Fibroblast of skin of back (primary cell): ENCODE measurements at places on chromosomes 6 and 20.

- DNase-seq = peak; percentile 55
Measured at GRCh38 chr6:107033126-107033525, 5.1 kb downstream of the MTRES1 start.

DNA sequence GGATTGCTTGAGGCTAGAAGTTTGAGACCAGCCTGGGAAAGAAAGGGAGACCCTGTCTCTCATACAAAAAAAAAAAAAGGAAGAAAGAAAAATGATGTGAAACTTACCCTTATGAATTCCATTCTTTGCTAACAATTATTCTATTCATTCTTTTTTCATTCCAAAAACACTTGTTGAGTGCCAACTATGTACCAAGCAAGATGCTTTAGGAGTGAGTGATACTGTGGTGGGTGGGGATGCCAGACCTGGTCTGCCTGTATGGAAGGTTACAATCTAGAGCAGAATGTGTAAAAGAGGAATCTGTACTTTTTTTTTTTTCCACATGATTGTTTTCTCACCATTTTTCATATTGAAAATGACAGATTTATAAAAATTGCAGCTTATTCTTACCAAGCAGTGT is 73.8 kb upstream of the TULP1 start:
- peak; percentile 57 for DNase-seq

DNA sequence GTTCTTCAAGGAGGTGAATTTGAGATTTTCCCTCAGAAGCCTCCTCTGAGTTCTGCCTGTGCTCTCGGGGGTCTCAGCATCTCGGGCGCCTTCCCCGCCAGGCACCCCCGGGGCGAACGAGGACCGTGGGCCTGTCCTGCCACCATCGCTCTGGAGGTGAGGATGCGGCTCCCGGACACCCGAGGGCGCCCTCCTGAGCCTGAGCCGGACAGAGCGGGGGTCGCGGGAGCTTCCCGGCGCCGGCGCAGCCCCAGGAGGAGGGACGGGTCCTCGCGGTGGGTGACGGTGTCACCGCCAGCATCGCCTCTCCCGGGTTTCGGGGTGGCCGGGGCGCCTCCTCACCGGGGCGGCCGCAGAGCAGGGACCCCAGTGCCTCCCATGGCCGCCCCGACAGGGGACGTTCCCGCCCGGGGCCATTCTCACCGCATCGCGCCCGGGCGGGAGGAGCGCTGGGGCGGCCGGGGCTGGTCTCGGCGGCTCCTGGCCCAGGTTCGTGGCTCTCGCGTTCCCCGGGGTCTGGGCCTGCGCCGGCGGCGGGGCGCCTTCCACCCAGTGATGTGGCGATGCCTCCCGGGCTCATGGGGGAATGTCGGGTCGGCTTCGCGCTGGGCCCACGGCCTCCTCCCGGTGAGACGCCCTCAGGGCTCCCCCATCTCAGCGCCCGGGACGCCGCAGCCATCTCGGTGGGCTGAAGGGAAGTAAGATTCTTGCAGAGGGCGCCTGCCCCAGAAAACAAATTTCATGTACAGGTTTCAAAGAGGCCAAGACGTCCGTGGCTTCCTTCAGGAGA is 210.5 kb downstream of the ERMARD start:
- DNase-seq = no peak

- no peak for DNase-seq
Measured at GRCh38 chr6:90870561-90870960, 283.7 kb upstream of the MAP3K7 start.

- DNase-seq = no peak
Measured at GRCh38 chr6:76416821-76417605, 344.6 kb upstream of the IMPG1 start.

DNA sequence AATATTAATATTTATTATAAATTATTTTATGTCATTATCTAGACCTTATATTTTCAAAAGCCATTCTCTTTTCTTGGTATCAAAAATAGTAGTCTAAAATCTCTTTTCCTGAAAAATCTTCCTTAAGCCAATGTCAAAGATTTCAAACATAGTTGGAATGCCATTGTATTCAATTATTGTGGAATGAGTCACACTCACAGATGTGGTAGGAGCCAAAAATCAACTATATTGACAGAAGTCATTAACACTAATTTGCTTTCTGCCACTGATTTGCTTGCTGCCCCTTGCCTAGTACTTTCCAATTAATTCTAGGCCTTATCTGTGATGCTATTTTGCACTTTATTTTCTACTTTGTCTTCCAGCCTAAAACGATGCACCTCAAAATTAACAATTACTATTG is 1326.3 kb upstream of the GJE1 start:
- DNase-seq = peak; percentile 41

GRCh38 chr20:51766994-51767866 is 960 bp downstream of the ATP9A start:
- peak; percentile 32 for DNase-seq

GRCh38 chr6:93721386-93722048 is 302.2 kb upstream of the EPHA7 start:
- peak; percentile 31 for DNase-seq

DNA sequence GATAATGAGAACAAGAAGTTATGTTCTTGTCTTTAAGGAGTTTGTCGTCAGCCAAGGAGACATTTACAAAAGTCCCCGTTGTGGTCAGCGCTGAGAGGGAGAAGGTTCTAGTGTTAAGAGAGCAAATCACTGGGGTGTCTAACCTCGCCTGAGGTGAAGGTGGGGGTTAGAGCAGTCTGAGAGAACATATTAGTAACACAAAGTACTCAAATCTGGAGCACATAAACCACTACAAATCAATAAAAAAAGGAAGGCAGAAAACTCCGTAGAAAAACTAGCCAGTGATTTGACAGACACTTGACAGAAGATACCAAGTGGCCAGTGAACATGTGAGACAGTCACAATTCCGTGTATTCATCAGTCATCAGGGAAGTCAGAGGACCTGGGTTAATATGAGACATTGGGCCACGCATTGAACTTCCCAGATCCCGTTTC is 45.4 kb downstream of the CDS2 start:
- no peak for DNase-seq

- peak; percentile 73 for DNase-seq
Measured at GRCh38 chr20:63537525-63538203, 488 bp upstream of the PTK6 start.

DNA sequence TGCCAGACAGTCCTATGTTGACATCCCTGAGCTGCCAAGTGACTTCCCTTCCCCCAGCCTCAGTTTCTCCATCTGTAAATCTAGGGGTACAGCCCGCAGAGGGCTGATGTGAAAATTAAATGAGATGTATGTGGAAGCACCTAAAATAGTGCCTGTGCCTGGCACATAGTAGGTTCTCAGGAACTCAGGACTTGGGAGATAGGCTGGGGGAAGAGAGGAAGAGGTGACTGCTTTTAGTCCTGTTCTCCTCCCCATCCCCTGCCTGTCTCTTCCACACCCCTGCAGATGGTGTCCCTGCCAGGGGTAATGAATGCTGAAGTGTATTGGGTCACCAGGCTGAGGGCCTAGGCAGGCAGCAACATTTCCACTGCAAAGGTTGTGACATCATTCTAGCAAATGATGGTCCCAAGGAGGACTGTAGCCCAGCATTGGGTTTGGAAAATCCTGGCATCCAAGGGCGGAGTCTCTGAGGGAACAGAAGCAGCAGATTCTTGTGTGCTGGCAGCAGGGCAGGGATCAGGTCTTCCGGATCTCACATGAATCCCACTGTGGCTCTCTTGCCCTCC is 1.8 kb downstream of the SNPH start:
- DNase-seq = no peak

DNA sequence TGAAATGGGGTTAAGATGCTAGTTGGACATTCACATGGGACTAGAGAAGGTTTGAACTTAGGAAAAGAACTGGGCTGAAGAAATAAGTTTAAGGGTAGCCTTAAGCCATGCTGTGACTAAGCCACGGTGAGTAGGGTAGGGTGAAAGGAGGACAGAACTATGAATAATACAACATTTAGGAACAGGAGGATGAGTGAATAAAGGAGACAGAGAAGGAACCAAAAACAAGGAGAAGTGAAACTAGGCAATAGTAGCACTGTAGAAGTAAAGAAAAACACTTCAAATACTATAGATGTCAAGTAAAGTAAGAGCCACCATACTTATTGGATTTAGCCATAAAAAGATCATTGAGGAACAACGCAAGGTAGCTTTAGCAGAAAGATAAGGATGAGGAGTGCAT is 111.2 kb downstream of the KCNQ5 start:
- DNase-seq = no peak

DNA sequence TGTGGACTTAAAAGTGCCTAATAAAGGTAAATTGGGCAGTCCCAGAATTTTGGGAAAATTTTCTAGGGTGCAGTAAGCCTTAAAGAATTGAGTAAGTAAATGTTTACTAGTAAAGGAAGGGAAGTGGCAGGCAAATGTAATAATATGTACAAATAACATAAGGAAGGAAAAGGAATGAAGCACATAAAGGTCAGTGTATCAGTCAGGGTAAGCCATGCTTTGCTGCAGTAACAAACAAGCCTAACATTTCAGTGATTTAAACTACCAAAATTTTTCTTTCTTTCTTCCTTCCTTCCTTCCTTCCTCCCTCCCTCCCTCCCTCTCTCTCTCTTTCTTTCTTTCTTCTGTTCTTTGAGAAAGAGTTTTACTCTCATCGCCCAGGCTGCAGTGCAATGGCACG is 117.5 kb downstream of the HAO1 start:
- DNase-seq = no peak

GRCh38 chr6:27672113-27672799 is 199.4 kb upstream of the ZNF184 start:
- peak; percentile 40 for DNase-seq

DNA sequence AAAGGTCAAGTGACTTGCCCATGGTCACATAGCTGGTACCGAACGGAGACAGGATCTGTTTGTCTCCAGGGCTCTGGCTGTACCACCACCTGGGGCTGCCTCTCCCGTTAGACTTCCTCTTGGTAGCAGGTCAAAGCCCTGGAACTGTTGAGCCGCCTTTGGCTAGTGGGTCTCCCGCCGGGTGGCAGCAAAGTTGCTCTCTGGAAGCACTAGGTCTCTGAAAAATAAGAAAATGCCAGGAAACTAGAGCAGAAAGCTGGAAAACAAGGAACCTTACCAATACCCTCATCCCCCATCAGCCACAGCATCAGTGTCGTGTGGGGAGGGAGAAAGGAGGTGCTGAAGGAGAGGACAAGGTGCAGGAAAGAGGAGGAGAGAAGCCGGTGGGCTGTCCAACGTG is 291.0 kb upstream of the SUPT3H start:
- no peak for DNase-seq

DNA sequence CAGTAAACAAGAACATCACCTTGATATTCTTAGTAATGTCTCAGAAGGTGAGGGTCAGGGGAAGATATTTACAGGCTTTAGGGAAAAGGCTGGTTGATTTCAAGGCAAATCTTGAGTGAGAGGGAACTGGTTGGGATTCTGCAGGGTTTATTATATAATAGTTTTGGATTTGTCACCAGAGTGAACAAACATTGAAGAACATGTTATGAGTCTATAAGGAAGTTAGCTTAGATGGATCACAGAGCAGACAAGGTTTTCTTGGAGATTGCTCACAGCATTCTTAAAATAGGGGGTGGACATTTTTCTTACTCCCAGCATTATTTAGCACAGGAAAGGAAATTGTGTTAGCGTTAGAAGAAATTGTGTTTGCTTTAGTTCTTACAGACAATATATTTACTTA is 324.9 kb downstream of the LAMA2 start:
- no peak for DNase-seq

GRCh38 chr20:17613328-17614175 is 43.7 kb downstream of the DSTN start:
- no peak for DNase-seq

DNA sequence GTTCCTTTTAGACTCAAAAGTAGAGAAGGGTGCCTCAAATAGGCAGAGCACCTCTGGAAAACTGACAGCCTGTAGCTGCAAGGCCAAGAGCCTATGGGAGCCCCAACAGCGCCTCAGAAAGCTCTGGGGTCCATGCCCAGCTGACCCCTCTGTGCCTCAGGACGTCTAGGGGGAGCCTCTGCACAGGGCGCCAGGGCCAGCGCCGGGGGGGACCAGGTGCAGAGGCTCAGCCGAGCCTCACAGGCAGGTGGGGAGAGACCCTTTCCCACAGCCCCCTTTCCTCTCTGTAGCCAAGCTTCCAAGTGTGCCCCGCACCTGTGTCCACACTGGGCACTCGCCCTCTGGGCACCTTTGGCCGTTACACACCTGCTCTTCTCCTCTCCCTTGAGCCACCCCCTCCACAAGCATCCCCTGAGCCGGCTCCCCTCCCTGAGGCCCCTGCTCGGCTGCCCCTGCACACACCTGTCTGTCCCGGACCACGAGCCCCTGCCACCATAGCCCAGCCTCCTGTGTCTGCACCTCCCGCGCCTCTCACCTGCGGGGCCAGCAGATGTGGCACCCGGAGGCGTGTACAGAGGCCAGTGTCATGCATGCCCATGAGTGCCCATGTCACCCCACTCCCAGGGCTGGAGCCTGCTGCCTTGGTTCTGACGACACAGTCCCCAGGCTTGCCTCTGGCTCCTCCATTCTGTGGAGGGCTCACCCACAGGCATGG is 53.2 kb downstream of the GINS1 start:
- DNase-seq = no peak

- DNase-seq = no peak
Measured at GRCh38 chr6:158763434-158764182, 55.6 kb downstream of the EZR start.

DNA sequence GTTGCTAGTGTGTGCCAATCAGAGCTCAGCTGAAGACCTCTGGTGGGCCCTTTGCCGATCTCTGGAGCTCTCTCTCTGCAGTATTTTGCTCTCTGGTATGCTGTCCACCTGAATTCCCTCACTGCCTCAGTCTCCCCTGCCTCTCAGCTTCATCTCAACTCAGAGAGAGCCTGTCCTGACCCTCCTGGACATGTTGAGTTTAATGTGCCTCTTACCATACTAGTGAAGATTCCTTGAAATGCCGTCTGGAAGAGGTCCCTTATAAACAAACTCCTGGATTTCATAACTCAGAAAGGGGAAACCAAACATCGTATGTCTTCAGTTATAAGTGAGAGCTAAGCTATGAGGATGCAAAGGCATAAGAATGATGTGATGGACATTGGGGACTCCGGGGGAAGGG is 231.1 kb upstream of the ZNF217 start:
- no peak for DNase-seq

GRCh38 chr20:19990850-19991249 is 26.3 kb upstream of the NAA20 start:
- peak; percentile 53 for DNase-seq

DNA sequence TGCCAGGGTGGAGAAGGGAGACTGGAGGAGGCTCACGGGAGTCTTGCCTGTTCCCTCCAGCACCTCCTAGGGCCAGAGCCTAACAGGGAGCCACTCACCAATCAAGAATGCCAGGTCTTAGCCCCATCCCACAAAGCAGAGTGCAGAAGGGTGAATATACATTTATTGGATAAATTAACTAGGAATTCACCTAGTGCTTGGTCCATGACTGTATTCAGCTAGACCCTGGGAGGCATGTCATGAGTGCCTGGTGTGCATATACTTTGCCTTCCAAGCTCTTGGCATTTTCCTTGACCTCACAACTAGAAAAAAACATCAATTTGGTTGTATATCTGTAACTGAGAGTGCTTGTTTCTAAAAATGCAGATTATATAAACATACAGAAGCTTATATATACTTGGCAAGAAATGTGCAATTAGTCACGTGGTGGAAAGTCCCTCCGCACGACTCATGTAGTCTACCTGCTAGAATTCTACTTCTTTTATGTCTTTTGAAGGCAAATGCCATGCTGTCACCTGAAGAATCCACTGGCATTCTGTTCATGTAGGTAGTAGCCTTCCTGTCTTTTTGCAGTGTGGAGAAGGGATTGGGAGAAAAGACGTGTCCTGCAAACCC is 991.0 kb downstream of the KIF16B start:
- peak; percentile 25 for DNase-seq

GRCh38 chr6:23735151-23735550 is 390.9 kb upstream of the NRSN1 start:
- DNase-seq = no peak
